ENCODE measurements at places on chromosomes 5 and 9.

GRCh38 chr9:85416715-85417114 lies 325.0 kb downstream of the AGTPBP1 start:
- no peak for DNase-seq

DNA sequence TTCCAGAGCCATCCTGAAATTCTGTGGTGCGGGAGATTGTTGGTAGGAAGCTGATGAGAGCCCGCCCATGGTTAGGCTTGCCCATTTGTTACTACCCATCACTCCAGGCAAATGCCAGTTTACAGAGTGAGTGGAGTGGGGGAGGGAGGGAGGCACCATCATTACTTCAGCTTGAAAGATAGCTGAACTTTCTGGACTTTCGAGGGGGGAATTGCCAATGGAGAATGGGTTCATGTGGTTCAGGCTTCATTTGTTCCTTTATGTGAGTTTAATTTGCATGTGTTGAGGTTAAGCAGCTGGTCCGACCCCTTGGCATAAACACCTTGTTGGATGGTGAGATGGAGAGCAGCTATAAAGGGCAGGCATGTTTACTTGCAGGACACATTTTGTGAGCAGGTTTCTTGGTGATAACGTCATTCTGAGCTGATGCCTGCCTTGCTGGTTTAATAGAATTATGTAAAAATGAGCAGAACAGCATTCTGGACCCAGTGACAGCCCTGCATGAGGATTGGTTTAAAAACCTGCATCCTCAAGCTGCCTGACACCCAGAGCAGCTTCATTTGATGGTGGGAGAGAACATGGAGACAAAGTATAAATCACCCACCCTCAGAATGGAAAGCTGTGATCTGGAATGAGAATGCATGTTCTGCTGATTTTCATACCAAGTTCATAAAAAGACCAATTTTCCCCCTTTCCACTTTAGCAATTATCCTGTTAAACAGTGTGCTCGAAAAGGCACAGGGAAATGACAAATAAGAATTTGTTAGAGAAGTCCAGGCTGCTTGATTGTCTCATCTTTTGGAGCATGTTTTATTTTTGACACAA lies 106.3 kb downstream of the TRIO start:
- no peak for DNase-seq

DNA sequence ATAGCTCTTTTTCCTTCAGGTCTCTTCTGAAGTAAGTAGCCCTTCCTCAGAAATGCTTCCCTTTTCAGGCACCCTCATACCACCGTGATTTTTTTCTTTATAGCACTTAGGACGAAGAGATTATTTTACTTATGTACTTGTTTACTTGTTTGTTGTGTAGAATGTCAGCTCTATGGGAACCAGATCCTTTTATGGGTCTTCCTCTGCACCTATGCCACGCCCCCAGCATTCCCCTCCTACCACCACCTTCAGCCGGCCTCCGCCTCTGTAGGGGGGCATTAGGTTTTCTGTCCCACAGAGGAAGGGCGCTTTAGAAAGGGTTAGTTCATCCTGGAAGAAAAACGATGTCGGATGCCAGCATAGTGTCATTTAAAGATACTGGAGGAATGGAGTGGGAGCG lies 1.8 kb downstream of the CDKN2B-AS1 start:
- no peak for DNase-seq

DNA sequence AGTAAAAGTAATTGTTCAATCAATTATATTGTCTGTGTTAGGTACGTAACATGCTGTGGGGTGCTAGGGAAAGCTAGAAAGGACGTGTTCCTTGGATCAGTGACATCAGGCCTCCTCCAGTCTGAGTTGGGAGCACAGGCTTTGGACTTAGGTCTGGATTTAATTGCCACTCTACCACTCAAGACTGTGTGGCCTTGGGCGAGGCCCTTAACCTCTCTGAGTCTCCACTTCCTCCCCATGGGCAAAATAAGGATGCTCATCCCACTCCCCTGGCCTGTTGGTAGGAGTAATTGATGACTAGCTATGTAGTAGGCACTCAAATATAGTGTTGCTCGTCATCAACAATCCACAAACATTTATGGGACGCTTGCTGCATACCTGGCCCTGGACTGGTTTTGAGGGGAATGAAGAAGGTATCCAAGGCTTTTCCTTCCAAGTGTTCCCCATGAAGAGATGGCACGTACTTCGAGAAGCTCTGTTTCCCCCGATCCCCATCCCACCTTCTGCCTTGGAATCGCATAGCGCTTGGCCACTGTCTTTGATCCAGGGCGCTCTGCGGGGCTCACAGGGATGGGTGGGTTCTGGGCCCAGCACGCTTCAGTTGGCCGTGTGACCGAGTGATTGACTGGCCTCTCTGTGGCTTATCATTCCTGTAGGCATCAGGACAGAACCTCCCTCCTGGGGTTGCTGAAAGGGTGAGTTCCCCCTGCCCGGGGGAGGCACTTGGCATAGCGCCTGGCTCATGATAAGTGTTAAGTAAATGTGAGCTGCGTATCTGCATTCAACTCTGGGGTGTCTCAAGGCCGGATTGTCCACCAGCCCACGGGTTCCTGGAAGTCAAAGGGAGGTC lies 8.1 kb downstream of the FGF18 start:
- DNase-seq: no peak

- DNase-seq: no peak
These were observed 50.3 kb upstream of the SPTLC1 start for GRCh38 chr9:92165484-92165883.

DNA sequence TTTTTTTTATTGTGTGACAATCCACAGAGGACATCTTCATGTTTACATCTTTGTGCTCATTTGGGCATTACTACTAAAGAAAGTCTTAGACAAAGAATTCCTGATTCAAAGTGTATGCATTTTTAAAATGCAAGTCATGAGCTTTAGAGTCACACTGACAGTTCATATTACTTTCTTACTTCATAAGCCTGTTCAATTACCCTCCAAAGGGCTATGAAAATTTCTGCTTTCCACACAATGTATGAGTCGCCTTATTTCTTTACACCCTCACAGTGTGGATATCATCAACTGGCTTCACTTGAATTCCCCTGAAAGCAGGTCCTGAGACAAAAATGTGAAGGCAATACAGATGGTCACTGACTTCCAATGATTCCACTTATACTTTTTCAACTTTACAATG lies 280.4 kb upstream of the PTGER4 start:
- no peak for DNase-seq

GRCh38 chr5:96870094-96871026 lies 5.9 kb upstream of the ERAP2 start:
- no peak for DNase-seq

- no peak for DNase-seq
These were observed 17.4 kb downstream of the HAUS6 start for GRCh38 chr9:19085295-19085694.

DNA sequence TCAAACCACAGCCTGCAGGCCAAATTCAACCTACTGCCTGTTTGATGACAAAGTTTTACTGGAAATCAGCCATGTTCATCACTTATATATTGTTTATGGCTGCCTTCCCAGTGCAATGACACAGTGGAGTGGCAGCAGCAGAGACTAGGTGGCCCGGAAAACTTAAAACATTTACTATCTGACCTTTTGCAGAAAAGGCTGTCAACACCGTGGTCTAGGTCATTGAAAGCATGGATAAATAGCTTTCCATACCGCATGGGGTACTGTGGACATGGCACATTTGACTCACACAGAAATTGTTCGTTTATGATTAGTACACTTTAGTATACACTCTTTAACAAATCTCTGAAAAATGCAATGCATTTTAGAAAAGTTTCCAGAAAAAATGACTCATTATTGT lies 298.3 kb upstream of the EFNA5 start:
- DNase-seq: no peak

DNA sequence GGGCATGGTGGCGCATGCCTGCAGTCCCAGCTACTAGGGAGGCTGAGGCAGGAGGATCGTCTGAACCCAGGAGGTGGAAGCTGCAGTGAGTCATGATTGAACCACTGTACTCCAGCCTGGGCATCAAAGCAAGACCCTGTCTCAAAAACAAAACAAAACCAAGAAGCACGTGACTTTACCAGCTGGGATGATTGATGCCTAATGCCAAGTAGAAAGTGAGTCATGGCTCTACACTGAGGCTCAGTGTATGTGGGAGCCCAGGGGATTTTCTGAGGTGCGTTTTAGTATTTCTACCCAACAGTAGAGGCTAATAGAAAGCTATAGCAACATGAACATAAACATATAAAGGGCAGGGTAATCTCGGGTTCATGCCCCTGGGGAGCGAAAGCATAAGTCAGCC lies 13.9 kb upstream of the BRD3OS start:
- no peak for DNase-seq

- DNase-seq: no peak
These were observed 42.5 kb downstream of the TMEM174 start for GRCh38 chr5:73215531-73215890.

GRCh38 chr5:172550096-172550765 lies 90.8 kb upstream of the NEURL1B start:
- DNase-seq: no peak

- no peak for DNase-seq
These were observed 43.2 kb downstream of the KIAA0825 start for GRCh38 chr5:94575196-94575595.

DNA sequence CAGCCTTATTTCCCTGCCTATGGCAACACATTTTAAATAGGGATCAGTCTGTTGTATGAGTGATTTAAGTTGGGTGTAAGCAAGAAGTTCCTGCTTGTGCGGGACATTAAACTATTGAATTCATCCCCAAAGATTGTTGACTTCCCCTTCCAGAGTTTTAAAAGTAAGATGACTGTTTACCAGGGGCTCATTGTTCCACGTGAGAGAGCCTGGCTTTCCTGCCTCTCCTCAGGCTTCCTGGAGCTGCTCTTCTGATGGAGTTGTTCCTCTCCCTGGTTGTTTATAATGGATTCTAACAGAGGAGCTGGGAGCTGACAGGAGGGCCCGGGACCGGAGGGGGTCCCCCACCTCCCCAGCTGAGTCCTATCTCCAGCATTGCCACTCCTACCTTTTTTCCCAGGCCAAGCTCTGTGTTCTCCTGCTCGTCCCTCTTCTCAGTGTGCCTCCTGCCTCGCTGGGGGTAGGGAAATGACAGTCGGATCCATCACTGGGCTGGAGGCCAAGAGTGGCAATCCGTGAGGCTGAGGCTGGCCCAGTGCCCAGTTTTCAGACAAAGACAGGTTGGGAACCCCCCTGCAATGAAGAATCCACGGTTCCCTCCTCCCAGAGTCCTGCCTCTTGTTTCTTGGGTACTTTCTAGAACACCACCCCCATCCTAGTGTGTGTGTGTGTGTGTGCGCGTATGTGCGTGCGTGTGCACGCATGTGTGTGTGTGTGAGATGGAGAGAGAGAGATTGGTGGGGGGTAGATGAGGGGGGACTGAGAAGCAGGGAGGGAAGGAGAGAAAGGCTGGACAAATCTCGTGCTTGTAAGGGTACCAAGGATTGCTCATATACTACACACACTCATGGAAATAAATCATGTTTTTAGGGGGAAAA lies 123.7 kb upstream of the NFIB start:
- DNase-seq: no peak

DNA sequence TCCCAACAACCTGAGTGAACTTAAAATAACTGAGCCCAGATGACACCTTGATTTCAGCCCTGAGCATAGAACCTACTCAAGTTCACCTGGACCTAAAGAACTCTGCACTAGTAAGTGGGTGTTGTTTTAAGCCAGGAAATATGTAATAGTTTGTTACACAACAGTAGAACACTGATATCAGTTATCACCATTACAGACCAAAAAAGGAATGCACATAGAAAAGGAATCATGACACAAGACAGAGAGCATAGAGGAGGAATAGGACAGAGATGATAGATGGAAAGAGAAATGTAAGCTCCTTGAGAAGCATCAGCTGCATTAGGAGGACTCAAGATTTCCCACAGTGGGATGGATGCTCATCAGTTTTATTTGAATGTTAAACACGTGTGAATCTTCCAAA lies 1096.9 kb upstream of the SEMA6A start:
- no peak for DNase-seq

- no peak for DNase-seq
These were observed 39.6 kb downstream of the WNK2 start for GRCh38 chr9:93223260-93224180.

- no peak for DNase-seq
These were observed 268.0 kb upstream of the KIF2A start for GRCh38 chr5:62038024-62038423.

GRCh38 chr9:1964093-1964492 lies 51.1 kb upstream of the SMARCA2 start:
- DNase-seq: no peak

- no peak for DNase-seq
These were observed 51.8 kb upstream of the TEX48 start for GRCh38 chr9:114733816-114734215.

GRCh38 chr5:58255386-58255785 lies 204.5 kb downstream of the PLK2 start:
- no peak for DNase-seq

GRCh38 chr5:151251001-151251551 lies 1.9 kb upstream of the GM2A start:
- no peak for DNase-seq

DNA sequence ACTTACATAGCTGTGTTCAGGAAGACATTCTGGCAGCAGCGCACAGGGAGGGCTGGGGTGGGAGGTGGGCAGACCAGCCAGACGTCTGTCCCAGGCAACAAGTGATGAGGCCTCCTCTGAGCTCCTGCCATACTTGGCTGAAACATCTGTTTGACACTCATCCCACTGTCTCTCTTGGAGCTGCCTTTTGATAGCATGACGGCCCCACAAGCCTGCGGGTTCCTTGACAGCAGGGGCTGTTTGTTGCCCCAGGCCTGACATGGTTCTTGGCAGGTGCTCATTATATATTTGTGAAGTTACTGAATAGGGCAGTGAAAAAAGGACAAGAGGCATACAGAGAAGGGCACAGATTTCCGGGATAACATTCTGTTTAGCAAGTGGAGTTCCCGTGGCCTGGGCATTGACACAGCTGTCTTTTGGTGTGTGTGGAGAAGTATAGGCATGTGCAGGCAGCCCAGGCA lies 22.2 kb upstream of the B4GALT1 start:
- DNase-seq: no peak

DNA sequence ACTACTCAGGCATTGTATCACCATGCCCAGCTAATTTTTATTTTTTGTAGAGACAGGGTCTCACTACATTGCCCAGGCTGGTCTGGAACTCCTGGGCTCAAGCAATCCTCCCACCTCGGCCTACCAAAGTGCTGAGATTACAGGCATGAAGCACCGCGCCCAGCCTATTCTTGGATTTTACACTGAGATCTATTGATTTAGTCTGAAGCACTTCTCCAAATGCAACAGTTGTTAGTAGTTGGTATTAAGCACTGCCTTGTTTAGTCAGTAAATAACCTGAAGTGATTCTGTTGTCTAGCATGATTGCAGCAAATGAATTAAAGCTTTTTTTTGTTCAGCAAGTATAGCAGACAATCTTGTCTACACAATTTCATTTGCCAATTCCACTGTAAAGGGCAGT lies 8.9 kb upstream of the CCNB1 start:
- DNase-seq: no peak

GRCh38 chr5:87079219-87079618 lies 188.5 kb upstream of the RASA1 start:
- DNase-seq: no peak

GRCh38 chr5:38410304-38410990 lies 146.0 kb downstream of the LIFR start:
- DNase-seq: no peak

GRCh38 chr5:9905661-9906060 lies 275.5 kb upstream of the TAS2R1 start:
- no peak for DNase-seq

Measured in activated CD8-positive, alpha-beta memory T cell treated with anti-CD3 and anti-CD28 coated beads for 48 hours (primary cell).